Right atrium auricular region (tissue), 2 donors: ENCODE measurements at places on chromosomes 16 and 17. TPM values are rescaled to one million over a fixed set of nuclear protein-coding genes. Genes with fewer than 3 reads are reported as not detected.

The HAS3 gene
- 0.11 TPM for total RNA-seq

DNA sequence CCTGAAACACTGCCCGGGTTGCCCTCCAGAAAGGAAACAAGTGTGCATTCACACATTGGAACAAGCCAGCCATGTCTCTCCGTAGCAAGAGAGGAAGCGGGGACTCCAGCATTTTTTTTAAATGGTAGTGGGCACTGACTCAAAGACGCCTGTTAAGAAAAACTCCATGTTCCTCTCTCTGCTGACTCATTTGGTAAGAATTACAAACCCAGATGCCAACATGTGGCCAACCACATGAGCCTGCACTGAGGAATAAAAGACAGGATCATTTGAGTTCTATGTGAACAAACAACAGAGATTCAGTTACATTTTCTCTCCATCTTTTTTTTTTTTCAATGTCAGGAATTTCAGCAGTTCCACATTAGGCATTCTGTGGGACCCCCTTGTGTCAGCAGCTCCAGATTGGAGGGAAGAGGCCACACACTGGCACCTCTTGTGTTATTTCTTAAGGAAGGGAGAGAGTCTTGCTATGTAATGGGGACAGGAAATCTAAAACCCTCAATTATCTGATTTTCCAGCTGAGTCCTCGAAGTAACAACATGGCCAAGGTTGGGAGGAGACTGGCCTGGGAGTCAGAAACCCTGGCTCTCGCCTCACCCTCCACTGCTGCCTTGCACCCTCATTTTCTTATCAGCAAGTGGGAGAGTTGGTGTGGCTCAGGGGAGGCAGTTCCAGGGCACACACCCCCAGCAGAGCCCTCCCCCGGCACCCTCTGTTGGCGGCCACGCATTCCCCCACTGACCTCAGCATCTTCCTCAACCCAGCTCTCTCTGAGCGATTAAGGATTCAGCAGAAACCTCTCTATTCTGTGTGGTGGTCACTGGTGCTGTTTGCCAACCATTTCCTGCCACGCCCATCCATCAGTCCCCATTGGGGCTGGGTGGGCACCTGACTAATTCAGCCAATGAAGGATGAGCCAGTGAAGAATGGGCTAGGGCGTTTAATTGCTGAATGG lies 173.0 kb downstream of the FOXL1 start:
- no peaks in the 10 kb centered on the region for H3K36me3 ChIP-seq
- no peak overlapping the region for H3K4me3 ChIP-seq
- peak overlapping the region; percentile 72 for H3K27ac ChIP-seq

The MYCBPAP gene
- 0.16 TPM for total RNA-seq

DNA sequence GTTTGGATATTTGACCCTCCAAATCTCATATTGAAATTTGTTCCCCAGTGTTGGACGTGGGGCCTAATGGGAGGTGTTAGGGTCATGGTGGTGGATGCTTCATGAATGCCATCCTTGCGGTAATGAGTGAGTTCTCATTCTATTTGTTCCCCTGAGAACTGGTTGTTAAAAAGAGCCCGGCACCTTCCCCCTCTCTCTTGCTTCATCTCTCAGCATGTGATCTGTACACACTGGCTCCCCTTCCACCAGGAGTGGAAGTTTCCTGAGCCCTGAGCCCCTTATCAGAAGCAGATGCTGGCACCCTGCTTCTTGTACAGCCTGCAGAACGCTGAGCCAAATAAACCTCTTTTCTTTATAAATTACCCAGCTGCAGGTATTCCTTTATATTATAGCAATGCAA lies 25.6 kb downstream of the PIK3R6 start:
- peaks cover 9% of the 10 kb centered on the region for H3K4me1 ChIP-seq
- no peak for DNase-seq
- H3K4me3 ChIP-seq, result no peak overlapping the region

GRCh38 chr17:40333781-40334448 lies 24.9 kb downstream of the RARA start:
- peaks cover 7% of the 10 kb centered on the region for H3K36me3 ChIP-seq
- no peak overlapping the region for H3K4me3 ChIP-seq
- H3K27me3 ChIP-seq, result no peaks in the 10 kb centered on the region
- H3K4me1 ChIP-seq, result peaks cover 99% of the 10 kb centered on the region

DNA sequence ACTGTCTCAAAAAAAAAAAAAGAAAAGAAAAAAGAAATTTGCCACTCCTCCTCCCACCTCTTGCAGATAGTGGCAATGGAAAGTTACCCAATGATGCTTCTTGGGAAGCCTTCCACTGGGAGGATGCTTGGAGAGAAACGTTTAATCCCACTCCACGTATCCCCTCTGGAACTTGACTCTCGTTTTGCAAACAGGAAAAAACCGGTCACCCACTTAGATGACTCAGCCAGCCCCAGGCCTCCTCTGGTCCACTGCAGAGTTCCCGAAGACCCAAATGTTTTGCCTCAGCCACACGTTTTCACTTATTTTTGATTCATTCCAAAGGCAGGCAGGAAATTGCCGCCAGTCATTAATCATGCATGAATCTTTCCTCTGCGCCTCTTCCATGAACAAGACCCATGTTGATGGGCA lies 9.3 kb upstream of the TNFRSF17 start:
- H3K27me3 ChIP-seq, result no peaks in the 10 kb centered on the region
- no peak for DNase-seq
- H3K4me1 ChIP-seq, result no peaks in the 10 kb centered on the region
- no peak overlapping the region for H3K4me3 ChIP-seq
- no peak overlapping the region for H3K27ac ChIP-seq
- no peaks in the 10 kb centered on the region for H3K36me3 ChIP-seq

The TBC1D28 gene
- total RNA-seq, result not detected

GRCh38 chr17:34816848-34817247 lies 144.4 kb downstream of the CCT6B start:
- H3K4me3 ChIP-seq, result no peak overlapping the region
- H3K4me1 ChIP-seq, result no peaks in the 10 kb centered on the region
- H3K36me3 ChIP-seq, result no peaks in the 10 kb centered on the region
- no peaks in the 10 kb centered on the region for H3K27me3 ChIP-seq
- no peak for DNase-seq

DNA sequence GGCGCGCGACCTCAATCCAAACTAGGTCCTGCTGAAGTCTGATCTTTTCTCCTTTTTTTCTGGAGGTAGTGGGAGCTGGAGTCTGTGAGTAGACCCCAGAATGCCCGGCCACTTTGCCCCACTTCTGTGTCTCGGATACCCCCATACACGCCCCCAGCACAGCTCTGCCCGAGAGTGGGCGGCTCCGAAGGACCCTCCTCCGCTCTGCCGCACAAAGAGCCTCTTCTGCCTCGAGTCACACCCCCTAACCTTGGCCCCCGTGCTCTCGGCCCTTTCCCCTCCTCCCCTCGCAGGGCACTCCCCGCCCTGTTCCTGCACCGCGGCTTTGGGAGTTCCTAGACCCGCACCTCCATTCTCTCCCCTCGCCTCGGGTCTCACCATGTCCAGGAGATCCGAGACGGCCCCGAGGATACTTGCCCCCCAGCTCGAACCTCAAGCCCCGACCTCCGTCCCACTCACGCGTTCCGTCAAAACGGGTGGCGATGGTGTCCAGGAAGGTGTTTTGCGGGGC lies 476 bp downstream of the KCNH4 start:
- H3K36me3 ChIP-seq, result no peaks in the 10 kb centered on the region
- H3K27me3 ChIP-seq, result peaks cover 10% of the 10 kb centered on the region
- H3K4me3 ChIP-seq, result peak overlapping the region; percentile 50
- no peak for DNase-seq
- H3K27ac ChIP-seq, result no peak overlapping the region

GRCh38 chr16:73558219-73558618 lies 510.3 kb upstream of the ZFHX3 start:
- DNase-seq, result no peak
- H3K4me3 ChIP-seq, result no peak overlapping the region
- no peaks in the 10 kb centered on the region for H3K27me3 ChIP-seq
- H3K4me1 ChIP-seq, result no peaks in the 10 kb centered on the region
- no peaks in the 10 kb centered on the region for H3K36me3 ChIP-seq

The C1QL1 gene
- total RNA-seq, result 1.6 TPM
